ENCODE measurements at places on chromosomes 6 and 20. TPM values are rescaled to one million over a fixed set of nuclear protein-coding genes. Genes with fewer than 3 reads are reported as not detected.

DNA sequence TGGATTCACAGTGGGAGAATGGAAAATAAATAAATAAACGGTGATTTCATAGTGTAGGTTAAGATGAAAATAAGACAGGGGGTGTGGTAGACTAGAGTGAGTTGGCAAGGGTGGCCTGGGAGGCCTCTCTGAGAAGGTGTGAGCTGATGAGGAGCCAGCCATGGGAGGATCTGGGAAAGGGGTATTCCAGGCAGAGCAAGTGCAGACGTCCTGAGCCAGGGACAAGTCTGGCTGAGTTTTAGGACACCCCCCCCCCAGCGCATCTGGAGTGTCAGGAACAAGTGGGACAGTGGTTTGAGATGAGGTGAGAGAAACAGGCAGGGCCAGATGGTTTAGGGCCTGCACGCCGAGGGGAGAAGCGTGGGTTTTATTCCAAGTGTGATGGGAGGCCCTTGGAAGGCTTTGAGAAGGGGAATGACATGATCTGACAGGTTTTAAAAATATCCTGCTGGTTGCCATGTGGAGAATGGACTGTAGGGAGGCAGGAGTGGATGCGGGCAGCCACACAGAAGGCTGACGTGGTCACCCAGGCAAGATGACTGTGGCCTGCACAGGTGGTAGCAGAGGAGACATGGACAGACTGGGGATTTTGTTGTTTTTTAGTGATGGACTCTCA lies 21.1 kb upstream of the CCM2L start:
- peaks cover 2% of the 10 kb centered on the region for H3K4me1 ChIP-seq
- H3K27ac ChIP-seq, result no peak overlapping the region
- no peak for DNase-seq
- no peak overlapping the region for H3K4me3 ChIP-seq

GRCh38 chr6:105561486-105561885 lies 158.6 kb upstream of the PREP start:
- no peak for DNase-seq
- peaks cover 6% of the 10 kb centered on the region for H3K36me3 ChIP-seq
- no peak overlapping the region for H3K27ac ChIP-seq
- no peak overlapping the region for H3K4me3 ChIP-seq
- no peaks in the 10 kb centered on the region for H3K27me3 ChIP-seq
- peaks cover 16% of the 10 kb centered on the region for H3K4me1 ChIP-seq

GRCh38 chr6:54057058-54057457 lies 54.2 kb upstream of the MLIP start:
- H3K36me3 ChIP-seq, result no peaks in the 10 kb centered on the region
- DNase-seq, result no peak
- no peaks in the 10 kb centered on the region for H3K27me3 ChIP-seq
- no peak overlapping the region for H3K27ac ChIP-seq

DNA sequence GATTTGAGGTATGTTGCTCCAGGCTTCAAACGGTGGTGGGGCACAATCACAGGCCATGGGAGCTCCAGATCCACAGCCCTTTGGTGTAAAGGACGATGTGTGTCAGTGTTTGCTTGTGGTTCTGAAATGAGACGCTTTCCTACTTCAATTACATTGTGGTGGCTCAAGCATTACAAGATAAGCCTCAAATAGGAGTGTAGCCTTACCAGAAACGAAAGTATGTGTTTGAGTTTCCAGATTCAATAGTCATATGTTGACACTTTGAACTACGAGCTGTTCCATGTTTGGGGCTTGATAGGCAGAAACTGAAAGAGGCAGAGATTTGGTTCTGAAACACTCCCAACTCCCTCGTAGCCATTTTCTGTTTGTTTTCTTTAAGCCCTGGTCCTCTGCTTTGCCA lies 187.1 kb downstream of the MYLK4 start:
- DNase-seq, result no peak
- peaks cover 11% of the 10 kb centered on the region for H3K4me1 ChIP-seq
- H3K36me3 ChIP-seq, result no peaks in the 10 kb centered on the region

DNA sequence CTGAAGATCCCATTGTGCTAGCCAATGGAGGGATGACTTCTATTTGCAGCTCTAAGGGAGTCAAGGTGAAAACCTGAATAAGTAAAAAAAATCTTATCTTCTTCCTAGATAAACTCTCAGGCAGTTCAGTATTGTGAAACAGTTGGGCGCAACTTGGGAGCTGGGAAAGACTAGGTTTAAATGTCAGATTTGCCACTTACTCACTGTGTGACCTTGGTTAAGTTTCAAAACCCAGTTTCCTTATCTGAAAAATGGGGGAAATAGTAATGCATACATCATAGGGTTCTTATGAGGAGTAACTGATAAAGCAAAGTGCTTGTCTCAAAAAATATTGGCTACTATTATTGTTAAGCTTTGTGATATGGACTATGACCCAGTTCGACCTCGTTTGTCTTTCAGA lies 88.8 kb downstream of the CD83 start:
- peaks cover 25% of the 10 kb centered on the region for H3K4me1 ChIP-seq
- no peaks in the 10 kb centered on the region for H3K27me3 ChIP-seq
- no peak overlapping the region for H3K27ac ChIP-seq
- no peak for DNase-seq

Gene LKAAEAR1
- total RNA-seq, result 0.25 TPM

Gene SLPI
- not detected for total RNA-seq

Measured in activated T-helper 2 cell treated with anti-CD3 and anti-CD28 coated beads, Interferon-gamma antibody, Interleukin-2, Interleukin-4, amounts not matched to agents 10 μg/mL and 5 μg/mL and 100 μg/mL, durations not matched to agents 14 hours and 24 hours and 36 hours (primary cell).